Breast epithelium (tissue), 4 donors: ENCODE measurements at places on chromosomes 1 and 21.
A peak's percentile ranks its signal among the peaks of the same experiment; 100 is the strongest.

DNA sequence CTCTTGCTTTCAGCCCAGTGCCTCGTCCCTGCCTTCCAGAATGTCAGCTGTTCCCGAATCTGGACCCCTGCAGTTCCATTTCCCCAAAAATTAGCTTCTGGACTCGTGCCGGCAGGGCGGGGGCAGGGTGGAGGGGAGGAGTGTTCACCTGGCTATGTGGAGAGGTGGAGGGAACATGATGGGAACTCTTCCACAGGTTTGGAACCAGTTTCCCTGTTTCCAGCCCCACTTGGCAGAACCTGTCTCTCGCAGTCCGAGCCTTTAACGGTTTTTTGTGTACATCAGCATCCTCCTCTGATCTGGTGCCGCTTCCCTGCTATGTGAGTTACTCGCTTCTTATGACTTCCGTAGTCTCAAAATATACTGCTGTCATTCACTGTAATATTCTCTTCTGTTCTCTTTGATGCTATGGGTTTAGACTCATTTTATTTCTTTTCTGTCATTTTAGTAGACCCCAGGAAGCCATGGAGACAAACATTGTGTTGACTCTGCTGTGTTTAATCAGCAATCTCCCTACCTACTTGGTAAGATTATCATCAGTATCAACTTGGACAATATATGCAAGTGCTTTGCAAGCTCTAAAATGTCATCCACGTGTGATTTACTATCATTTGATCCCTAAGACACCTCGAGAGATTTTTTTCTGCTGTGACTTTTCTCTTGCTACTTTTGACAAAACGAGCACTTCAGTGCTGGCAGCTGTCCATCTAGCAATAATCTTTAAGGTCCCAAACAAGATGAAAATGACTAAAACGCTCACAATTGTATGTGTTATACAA is 33.3 kb upstream of the HNRNPU start:
- H3K4me3 ChIP-seq: no peak overlapping the region
- H3K27ac ChIP-seq: no peak overlapping the region
- no peaks in the 10 kb centered on the region for H3K27me3 ChIP-seq

GRCh38 chr21:22627911-22628310 is 1629.7 kb downstream of the NCAM2 start:
- no peak overlapping the region for H3K27ac ChIP-seq
- H3K36me3 ChIP-seq: no peaks in the 10 kb centered on the region
- DNase-seq: no peak
- no peak overlapping the region for H3K4me3 ChIP-seq
- no peaks in the 10 kb centered on the region for H3K4me1 ChIP-seq
- H3K27me3 ChIP-seq: no peaks in the 10 kb centered on the region

DNA sequence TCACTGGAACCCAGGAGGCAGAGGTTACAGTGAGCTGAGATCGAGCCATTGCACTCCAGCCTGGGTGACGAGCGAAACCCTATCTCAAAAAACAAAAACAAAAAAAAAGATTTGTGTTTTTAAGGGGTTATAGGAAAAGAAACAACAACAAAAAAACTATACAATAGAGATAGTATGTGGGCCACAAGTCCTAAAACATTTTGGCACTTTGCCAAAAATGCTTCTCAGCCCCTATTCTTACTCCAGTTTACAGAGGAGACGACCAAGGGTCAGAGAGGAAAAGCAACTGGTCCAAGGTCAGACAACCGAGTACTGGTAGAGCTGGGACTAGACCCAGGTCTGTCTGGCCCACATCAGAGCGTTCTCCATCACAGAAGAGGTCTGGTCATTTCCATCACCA is 3.0 kb downstream of the FBXO44 start:
- H3K27ac ChIP-seq: no peak overlapping the region
- peaks cover 8% of the 10 kb centered on the region for H3K4me1 ChIP-seq
- no peaks in the 10 kb centered on the region for H3K27me3 ChIP-seq
- no peak overlapping the region for H3K4me3 ChIP-seq
- no peak for DNase-seq

DNA sequence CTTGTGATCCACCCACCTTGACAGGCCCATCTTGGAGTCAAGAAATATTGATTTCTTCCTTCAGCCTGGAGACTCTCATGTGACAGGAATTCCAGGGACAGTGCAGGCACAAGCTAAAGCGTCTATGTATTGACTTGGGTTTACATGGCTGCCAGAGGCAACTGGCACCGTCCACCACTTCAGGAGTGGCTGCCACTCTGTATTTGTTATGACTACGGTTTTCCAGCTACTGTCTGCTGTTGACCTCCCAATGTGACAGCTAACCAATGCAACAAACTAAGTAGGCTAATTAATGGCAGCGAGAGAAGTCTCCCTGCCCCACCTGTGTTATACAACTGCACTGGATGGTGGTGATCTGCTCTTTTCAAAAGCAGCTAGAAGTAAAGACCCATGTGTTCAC is 56.9 kb downstream of the CD58 start:
- no peaks in the 10 kb centered on the region for H3K27me3 ChIP-seq
- peak; percentile 66 for DNase-seq
- H3K27ac ChIP-seq: peak overlapping the region; percentile 22
- peaks cover 5% of the 10 kb centered on the region for H3K4me1 ChIP-seq

DNA sequence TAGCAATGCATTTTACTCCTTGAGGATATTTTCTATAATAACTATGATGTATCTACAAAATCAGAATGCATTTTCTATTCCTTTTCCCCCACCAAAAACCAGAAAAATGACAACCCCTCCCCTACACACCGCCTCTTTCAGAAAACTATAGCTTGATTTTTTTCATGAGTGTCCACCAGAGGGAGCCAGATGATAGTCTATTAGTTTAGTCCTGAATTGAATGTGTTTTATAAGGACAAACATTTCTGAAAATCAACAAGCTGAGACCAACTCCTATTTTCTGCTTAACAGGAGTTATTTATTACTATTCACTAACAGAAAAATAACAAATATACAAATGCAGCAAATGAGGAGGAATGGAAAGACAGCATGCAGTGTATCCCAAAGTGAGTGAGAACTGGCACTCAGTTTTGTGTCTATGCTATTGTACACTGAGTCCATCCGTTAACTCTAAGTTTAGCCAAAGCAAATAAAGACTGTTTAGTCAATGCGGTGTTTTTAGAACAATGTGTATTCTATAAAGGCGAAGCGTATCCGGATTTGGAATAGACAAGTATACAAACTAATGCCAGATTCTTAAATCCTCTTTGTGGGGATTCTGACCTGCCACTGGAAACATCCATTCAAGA is 182.6 kb downstream of the VAV3 start:
- H3K27me3 ChIP-seq: no peaks in the 10 kb centered on the region
- H3K4me3 ChIP-seq: no peak overlapping the region
- no peaks in the 10 kb centered on the region for H3K4me1 ChIP-seq
- no peaks in the 10 kb centered on the region for H3K36me3 ChIP-seq
- DNase-seq: no peak
